IMR-90 (cell line): ENCODE measurements at places on chromosomes 5 and 9.

- peaks cover 6% of the 10 kb centered on the region; the same call in 1 of the 2 replicates for H3K4me1 ChIP-seq
- H3K27me3 ChIP-seq, result no peaks in the 10 kb centered on the region
- no peak overlapping the region for H3K4me3 ChIP-seq
- peaks cover 24% of the 10 kb centered on the region for H3K36me3 ChIP-seq
- DNase-seq, result no peak
Measured at GRCh38 chr9:128121924-128122808, 5.4 kb downstream of the PTGES2 start.

GRCh38 chr5:100950985-100951384 lies 47.9 kb upstream of the ST8SIA4 start:
- no peak overlapping the region for H3K4me3 ChIP-seq
- no peak for DNase-seq
- H3K27me3 ChIP-seq, result no peaks in the 10 kb centered on the region
- no peaks in the 10 kb centered on the region for H3K4me1 ChIP-seq
- no peaks in the 10 kb centered on the region for H3K36me3 ChIP-seq

DNA sequence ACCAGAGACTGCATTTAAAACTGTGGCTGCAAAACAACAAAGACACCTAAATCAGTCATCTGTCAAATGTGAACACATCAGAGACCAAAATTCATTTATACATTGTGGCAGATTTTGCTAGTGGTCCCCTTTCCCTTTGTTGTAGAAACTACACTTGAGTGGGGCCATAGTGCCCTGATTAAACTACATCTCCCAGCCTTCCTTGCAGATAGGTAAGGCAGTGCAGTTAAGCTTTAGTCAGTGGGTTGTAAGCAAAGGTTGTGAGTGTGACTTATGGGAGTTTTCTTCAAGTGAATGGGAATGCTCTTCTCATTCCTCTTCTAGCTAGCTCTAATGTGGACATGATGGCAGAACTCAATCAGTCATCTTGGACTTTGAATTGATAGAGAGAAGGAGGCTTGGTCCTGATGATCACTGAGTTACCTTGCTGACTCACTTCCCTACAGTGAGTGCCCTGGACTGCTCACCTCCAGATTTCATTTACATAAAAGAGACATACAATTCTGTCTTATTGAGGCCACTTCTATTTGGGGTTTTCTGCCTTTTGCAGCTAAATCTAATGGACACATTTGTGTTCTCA lies 35.2 kb upstream of the SPARC start:
- H3K27ac ChIP-seq, result no peak overlapping the region
- no peak for DNase-seq
- H3K36me3 ChIP-seq, result no peaks in the 10 kb centered on the region
- H3K4me3 ChIP-seq, result no peak overlapping the region

- DNase-seq, result peak; percentile 85
- peaks cover 58% of the 10 kb centered on the region for H3K27me3 ChIP-seq
- peaks cover 5% of the 10 kb centered on the region for H3K4me1 ChIP-seq
Measured at GRCh38 chr9:132240841-132241482, 79.1 kb downstream of the NTNG2 start.

DNA sequence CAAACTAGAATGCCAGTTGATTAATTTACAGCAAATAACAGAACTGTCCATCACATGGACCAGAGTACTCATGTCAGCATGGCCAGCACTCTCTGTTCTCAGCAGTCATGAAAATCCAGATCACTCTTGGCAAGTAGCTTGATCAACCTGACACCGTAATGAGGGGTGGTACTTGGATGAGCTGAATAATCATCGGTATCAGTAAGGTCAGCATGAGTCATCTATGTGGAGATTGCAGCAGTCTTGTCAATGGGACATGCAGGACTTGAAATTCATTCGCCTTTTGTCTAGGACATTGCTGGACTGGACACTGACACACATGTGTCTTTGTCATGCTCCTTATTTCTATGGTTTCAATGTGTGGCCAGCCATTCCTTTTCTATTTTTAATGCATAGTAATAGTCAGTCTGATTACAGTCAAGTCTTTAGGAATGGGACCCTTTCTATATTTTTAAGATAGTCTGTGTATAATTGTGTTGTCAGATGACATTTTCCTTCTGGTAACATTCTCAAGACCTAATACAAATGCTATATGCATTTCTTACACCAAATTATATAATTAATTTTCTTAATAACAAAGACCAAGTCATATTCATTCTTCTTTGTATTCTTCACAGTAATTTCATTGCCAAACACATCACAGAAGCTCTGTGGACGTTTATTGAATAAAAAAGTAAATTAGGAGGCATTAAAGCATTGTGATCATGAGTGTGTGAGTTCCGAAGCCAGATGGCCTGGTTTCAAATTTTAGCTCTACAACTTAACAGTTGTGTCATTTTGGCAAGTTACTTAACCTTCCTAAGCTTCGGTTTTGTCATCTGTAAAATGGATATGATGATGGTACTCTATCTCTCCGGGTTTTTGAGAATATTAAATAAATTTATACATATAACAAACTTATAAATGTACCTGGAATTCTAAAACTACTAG lies 57.4 kb downstream of the ADAMTSL1 start:
- no peaks in the 10 kb centered on the region for H3K4me1 ChIP-seq
- no peak overlapping the region for H3K4me3 ChIP-seq
- no peaks in the 10 kb centered on the region for H3K27me3 ChIP-seq
- DNase-seq, result peak; percentile 15
- H3K36me3 ChIP-seq, result no peaks in the 10 kb centered on the region
- H3K27ac ChIP-seq, result no peak overlapping the region

GRCh38 chr5:2013301-2014057 lies 130.8 kb upstream of the IRX4 start:
- no peaks in the 10 kb centered on the region; the same call in 1 of the 2 replicates for H3K27me3 ChIP-seq
- no peaks in the 10 kb centered on the region for H3K36me3 ChIP-seq
- no peaks in the 10 kb centered on the region for H3K4me1 ChIP-seq
- DNase-seq, result no peak
